ENCODE measurements at places on chromosomes 1 and 21.

DNA sequence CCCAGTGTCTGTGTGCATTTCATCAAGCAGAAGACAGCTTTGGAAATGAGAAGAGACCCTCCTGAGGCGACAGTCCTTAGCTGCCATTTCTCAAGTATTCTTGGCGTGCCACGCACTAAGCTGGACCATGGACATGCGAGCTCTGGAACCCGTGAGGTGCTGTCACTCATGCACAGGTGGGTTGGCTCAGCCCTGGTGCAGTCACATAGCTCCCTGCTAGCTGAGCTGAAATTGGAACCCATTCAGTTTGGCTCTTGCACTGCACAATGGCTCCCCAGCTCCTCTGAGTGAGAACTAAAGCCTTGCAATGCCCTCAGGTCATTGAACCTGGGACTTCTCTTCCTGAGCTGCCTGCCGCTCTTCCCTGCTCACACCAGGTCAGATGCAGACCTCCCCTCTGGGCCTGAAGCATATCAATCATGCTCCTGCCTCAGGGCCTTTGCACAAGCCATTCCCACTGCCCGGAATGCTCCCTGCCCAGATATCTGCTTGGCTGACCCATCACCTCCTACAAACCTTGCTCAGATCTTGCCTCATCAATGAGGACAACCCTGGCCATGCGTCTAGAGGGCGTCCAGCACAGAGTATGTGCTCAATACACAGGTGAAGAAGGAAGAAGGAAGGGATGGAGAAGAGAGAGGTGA is 6.3 kb upstream of the SRARP start:
- no peak for DNase-seq

DNA sequence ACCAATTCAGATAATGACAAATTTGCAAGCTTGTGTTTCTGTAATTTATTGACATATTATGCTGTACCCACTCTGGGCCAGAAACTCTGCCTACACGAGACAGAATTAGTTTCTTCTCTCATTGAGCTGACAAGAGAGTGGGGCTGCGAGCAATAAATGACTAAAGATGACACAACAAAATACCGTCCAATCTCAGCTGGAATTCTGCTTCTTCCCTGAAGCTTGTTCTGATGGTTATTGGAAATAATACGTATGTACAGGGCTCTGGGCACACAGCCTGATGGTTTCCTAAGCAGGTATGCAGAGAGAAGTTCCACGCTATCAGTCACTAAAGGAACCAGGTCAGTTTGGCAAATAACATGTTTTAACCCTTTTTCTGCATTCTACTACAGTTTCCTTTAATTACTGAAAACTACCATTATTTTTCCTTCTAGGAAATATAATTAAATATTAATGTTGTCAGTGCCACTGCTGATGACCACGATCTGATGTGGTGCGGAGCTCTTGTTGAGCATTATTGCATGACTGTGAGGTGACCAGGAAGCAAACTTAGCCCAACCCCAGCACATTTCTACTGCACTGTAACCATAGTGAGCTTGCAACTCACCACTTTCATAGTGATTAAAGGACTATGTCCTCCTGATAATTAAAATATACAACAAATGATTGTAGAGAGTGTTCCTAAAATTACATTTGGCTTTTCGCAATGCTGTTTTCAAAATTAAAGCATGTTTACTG is 221.4 kb upstream of the L1TD1 start:
- no peak for DNase-seq

DNA sequence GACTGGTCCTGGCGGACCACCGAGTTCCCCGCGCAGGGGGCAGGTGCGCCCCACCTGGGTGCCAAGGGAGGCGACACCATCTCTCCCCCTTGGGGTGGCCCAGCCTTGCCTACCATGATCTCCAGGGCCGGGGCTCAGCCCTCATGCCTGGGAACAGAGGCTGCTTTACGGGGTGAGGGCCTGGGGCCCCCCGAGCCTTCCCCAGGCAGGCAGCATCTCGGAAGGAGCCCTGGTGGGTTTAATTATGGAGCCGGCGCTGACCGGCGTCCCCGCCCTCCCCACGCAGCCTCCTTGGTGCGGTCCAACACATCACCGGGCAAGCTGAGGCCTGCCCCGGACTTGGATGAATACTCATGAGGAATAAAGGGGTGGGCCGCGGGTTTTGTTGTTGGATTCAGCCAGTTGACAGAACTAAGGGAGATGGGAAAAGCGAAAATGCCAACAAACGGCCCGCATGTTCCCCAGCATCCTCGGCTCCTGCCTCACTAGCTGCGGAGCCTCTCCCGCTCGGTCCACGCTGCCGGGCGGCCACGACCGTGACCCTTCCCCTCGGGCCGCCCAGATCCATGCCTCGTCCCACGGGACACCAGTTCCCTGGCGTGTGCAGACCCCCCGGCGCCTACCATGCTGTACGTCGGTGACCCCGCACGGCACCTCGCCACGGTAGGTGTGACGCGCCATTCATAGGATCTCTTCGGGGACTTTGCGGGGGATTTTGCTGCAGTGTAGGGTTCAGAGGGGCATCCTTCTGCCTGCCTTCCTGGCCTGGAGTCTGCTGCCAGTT is 38.2 kb downstream of the TP73 start:
- DNase-seq = no peak

DNA sequence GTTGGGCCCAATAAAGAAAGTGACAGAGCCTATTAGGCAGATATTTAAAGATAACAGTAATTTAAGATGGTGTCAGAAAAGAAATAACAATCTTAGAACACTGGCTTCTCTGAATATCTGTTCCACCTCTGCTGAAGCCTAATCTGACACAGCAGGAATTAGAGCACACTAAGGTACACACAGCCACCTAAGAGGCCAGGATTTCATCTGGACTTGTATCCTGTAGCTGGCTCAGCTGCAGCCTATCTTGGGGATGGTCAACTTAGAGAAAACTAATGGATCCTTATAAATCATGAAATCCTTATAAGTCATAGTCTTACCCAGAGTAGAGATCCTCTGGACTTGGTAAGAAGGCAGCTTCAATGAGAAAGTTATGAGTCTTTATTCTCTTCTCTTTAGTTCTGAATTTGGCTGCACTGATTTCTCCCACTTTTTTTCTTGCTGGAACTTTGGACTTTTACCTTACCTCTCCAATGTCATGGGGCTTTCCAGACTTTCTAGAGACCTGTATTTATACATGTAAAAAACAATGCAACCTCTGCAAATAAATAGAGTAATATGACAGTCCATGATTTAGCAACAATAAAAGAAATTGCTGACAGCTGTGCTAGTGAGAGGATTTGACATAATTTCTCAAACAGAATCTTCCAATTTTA is at the start of gene GBP7:
GBP7 (minus strand) TSS at position 403 of the 656 bp plus-strand sequence. CDS start 4,068 bp downstream, outside the sequence.
- no peak for DNase-seq

- DNase-seq = no peak
Measured at GRCh38 chr1:75373542-75374159, 237.3 kb downstream of the SLC44A5 start.

- DNase-seq = no peak
Measured at GRCh38 chr1:99660496-99660895, 14.6 kb downstream of the PALMD start.

DNA sequence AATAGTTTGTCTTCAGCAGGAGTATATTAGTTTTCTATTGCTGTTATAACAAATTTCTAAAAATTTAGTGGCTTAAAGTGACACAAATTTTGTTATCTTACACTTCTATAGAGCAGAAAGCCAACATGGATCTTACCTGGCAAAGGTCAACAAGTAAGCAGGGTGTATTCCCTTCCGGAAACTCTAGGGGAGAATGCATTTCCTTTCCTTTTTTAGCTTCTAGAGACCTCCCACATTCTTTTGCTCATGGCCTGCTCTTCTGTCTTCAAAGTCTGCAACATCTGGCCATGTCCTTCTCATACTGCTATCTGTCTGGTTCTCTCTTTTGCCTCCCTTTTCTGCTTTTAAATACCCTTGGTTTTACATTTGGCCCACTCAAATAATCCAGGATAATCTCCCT is 242.6 kb downstream of the ZNF648 start:
- DNase-seq = no peak

- DNase-seq = no peak
Measured at GRCh38 chr1:199102239-199102638, 463.4 kb downstream of the PTPRC start.

DNA sequence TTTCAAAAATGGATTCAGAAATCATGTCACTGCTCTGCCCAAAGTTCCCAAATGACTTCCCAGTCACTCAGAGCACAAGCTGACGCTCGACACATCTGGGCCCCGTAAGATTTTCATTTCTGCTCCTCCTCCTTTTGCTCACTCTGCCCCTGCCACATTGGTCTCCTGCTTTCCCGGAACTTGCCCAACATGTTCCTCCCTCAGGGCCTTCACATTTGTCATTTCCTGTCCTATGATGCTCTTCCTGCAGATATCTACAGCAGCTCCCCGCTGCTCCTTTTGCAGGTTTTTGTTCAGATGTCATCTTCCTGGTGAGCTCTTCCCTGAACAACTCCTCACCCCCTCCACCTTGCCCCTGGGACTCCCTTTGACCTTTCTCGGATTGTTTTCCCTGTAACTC is 58.5 kb upstream of the IVNS1ABP start:
- no peak for DNase-seq

DNA sequence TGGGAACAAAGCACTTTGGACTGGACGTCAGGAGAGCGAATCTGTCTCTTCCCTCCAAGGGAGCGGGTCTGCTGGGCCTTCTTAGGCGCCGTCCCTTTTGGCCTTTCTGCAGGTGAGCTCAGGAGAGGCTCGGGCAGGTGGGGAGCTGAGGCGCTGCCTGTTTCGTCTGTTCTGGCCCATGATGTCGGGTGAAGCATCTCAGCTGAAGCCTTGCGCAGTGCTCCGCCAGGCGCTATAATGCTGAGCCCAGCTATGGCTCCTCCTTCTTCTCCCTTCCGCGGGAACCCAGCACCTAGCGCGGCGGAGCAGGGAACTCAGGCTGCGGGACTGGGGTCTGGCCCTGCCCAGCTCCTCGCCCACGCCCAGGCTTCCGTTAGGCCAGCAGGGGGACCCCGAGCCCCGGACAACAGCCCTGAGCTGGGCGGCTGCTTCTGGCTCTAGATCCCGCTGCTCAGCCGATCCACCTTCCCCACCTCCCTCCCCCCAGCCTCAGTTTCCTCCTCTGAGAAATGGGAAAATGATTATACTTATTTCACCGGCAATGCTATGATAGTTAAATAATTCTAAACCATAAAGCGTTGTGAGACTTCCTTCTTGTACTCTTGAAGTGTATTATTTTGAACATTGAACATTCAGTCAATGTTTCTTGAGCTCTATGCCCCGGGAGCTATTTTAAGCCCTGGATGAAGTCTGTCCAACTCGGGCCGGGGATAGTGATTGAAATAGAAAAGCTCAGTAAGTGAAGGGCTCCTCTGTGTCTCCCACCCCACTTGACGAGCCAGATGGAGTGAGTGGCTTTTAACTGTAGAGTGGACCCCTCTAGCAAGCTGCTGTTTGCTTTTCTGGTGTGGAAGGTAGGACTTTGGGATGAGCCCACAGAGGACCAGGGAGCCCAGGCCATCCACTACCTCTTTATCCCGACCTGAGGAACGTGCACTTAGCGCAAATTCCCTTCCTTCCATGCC is 9.6 kb upstream of the ADORA1 start:
- no peak for DNase-seq

DNA sequence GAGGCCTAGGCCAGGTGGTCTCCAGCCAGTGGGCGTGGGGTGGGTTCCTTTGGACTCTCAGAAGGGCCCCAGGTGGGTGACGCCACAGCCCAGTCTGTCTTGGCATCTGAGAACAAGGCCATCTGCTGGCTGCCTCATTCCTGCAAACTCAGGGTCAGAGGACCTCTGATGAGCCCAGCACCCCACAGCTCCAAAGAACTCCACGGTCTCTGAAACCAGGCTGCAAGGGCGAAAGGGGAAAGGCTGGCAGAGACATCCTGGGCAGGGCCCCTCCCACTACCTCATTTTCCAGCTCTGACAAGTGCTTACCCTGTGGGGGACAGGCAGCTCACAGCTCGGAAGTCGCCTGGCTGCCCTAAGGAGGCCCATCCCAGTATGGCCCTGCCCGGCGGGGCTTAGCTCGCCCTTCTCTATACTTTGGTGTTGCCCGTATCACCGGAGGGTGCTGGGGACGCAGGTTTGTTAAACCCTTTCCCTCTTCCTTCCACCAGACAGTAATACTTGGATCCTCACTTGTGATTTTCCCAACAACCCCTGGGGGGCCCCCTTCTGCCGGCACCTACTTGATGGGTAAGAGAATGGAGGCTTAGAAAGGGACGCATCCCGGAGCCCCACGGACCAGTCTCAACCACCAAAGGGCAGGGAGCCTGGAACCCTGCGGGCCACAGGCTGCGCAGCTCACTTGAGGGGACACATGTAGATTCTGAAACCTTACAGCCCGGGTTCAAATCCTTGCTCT is 10.9 kb upstream of the EDN2 start:
- no peak for DNase-seq

DNA sequence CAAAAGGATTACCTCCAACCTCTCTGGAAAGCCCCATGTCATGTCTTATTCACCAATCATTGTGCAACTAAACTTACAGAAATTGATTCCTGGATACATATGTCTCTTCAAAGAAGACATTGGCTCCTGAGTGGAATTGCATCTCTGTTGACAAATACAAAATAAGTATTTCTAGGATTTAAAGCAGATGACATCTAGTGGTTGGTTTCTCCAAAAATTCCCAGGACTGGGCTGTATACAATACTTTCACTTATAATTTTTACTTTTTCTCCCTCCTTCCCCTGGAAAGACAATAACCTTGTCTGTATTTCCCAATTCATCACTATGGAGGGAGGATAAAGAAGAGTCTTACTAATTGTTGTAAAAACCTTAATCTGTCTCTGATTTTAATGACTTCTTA is 1347.4 kb downstream of the NCAM2 start:
- no peak for DNase-seq

DNA sequence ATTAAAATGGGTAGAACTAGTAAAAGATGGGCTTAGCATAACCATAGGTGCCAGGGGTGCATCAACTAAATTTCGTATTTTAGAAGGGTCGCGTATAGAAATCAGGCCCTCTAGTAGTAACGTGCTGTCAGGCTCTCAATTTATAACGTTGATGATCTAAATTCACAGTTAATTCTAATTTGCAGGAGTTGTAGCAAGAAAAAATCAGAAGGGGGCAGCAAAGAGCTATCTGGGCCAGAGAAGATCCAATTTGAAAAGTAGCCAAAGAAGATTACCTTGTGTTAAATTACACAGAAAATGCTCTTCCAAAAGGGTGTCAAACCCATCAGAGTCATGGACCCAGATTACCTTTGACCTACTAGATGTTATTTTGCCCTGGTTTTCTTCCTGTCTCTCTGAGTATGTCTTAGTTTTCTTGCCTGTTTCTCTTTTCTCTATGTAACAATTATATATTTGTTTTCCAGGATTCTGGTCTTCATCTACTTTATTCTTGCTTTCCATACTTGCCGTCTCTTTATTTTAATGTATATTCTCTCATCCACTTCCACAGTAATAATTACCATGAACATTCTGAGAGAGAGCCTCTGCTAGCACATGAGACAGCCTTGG is 1030.9 kb downstream of the AMY1C start:
- no peak for DNase-seq

DNA sequence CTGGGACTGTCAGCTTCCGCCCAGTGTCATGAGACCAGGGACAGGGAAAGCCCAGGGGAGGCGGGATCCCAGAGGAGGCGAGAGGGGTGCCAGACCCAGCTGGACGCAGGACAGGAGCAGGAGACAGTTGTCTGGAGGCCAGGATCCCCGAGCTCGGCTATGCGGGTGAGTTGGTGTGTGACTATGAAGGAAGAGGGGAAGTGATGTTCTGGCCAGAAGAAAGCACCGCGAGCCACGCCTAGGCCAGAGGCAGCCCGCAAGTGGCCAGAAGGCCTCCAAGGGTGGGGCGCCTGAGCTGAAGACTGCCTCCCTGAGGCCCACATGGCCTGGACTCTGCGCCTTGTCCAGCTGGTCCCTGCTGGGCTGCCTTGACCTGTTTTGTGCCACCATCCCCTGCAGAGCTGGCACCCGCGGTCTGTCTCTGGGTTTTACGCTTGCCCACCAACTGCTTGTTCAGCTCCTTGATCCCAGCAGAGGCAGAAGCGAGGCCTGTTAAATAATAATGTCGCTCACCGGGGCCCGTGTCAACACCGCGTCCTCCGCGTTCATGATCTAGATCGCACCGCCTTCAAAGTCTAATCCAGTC is 85.2 kb upstream of the ACTL8 start:
- DNase-seq = no peak

Data from stimulated activated CD4-positive, alpha-beta T cell treated with anti-CD3 and anti-CD28 coated beads, TNF-alpha, amount 100 ng/mL, for 4 hours (primary cell).